Thoracic aorta endothelial cell (primary cell): ENCODE measurements at places on chromosomes 6 and 20. TPM values are rescaled to one million over a fixed set of nuclear protein-coding genes. Genes with fewer than 3 reads are reported as not detected.

Gene ATG5
- total RNA-seq, result 55.4 and 71.0 TPM in 2 replicates

Gene NMBR
- total RNA-seq, result not detected in 2 replicates

Gene MTHFD1L
- total RNA-seq, result 70.6 and 80.5 TPM in 2 replicates

Gene HCK
- total RNA-seq, result not detected in 2 replicates

Gene YWHAB
- total RNA-seq, result 223 and 244 TPM in 2 replicates

Gene SOBP
- 3.7 and 6.0 TPM in 2 replicates for total RNA-seq

Gene CLDN20
- total RNA-seq, result not detected in 2 replicates

Gene EYA4
- under 0.01 TPM in 1 of 2 replicates, not detected in the other for total RNA-seq
